ENCODE measurements at places on chromosomes 2 and 18. TPM values are rescaled to one million over a fixed set of nuclear protein-coding genes. Genes with fewer than 3 reads are reported as not detected.

DNA sequence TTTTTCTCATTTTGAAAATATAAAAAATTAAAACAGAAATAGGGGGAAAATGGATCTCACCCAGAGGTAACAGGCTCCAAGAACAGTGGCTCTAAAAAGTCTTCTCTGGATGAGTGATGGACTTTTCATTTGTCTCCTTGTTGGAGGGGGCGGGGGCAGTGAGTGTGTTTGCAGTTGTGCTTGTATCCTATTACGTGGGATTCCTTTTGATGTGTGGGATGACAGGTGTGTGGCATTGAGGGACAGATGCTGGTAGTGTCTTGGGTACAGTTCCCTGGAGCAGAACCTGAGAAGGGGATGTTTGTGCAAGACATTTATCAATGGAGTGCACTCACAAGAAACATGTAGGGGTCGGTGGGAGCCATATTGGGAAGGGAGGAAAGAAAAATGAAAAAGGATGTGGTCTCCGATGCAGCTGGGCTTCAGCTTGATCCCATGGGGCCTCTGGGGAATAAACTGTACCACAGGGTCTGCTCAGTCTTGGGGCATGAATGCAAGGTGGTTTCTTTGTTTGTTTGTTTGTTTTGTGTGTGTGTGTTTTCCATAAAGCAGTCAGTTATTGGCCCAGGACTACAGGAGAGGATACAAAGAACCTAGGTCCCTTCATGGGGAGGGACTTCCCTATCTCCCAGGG, 120.0 kb upstream of the SLC35G4 start:
- no peak overlapping the region for H3K27ac ChIP-seq
- DNase-seq, result no peak
- H3K4me1 ChIP-seq, result no peaks in the 10 kb centered on the region
- H3K27me3 ChIP-seq, result no peaks in the 10 kb centered on the region
- no peak overlapping the region for H3K4me3 ChIP-seq

The CCDC85A gene
- total RNA-seq, result not detected

GRCh38 chr2:239061824-239062570, 214.1 kb downstream of the TWIST2 start:
- H3K4me3 ChIP-seq, result no peak overlapping the region
- H3K27ac ChIP-seq, result no peak overlapping the region
- no peaks in the 10 kb centered on the region for H3K4me1 ChIP-seq
- H3K27me3 ChIP-seq, result no peaks in the 10 kb centered on the region

DNA sequence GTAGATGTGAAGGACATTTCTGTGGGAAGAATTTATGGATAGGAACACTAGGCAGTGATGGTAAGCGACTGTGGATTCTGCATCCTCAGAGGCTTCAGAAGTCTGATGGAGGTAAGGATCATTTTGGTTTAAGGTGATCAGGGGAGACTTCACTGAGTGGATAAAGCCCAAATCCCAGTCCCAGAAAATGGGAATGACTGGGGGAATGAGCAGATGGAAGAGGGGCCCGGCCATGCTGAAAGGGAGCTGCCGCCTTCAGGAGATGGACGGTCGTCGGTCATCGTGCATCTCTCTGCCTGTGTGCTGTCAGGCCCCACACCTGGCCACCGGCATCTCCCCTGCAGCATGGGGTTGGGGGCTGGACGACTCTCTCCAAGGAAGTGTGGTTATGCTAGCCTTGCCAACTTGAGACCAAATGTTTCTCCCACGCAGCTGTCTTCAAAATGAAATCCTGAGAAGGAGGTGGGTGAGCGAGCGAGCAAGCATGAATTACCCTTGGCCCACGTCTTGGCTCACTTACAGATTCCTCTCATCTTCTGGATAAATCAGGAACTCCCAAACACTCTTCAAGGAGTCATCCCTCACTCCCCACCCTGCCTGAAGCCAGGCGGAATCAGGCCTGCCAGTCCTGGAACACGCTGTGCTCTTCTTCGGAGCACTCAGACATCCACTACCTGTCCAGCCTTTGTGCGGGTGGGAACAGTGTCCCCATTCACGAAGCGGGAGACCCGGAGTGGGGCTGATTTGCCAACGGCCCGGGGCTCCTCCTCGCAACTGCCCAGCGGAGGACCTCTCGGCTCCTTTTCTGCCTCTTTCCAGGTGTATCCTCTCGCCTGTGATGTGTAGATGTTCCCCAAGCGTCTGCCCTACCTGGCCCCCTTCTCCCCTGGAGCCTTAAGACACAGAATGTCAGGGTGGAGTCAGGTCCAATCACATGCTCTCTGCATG, 85.6 kb downstream of the PRKCE start:
- H3K4me1 ChIP-seq, result peaks cover 2% of the 10 kb centered on the region
- no peaks in the 10 kb centered on the region for H3K36me3 ChIP-seq
- H3K4me3 ChIP-seq, result no peak overlapping the region
- DNase-seq, result no peak
- H3K27me3 ChIP-seq, result no peaks in the 10 kb centered on the region

DNA sequence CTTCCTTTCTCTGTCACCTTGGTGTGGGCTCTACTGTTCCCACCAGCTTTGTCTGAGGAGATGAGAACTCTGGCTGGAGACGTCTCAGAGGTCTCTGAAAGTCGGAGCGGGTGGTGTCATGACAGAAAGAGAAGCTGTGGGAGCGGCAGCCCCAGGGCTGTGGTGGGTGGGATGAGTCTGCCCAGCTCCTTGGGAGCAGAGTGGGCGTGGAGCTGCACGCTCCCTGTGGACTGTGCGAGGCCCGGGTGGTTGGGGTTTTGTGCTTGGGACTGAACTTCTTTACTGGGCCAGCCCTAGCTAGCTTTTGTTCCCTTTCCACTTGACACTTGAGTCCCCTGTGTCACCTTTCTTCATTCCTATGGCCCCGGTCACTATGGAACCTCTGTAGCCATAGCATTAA, 10.4 kb downstream of the TOGARAM2 start:
- peaks cover 2% of the 10 kb centered on the region for H3K4me1 ChIP-seq
- no peaks in the 10 kb centered on the region for H3K36me3 ChIP-seq
- no peak overlapping the region for H3K27ac ChIP-seq
- DNase-seq, result no peak

DNA sequence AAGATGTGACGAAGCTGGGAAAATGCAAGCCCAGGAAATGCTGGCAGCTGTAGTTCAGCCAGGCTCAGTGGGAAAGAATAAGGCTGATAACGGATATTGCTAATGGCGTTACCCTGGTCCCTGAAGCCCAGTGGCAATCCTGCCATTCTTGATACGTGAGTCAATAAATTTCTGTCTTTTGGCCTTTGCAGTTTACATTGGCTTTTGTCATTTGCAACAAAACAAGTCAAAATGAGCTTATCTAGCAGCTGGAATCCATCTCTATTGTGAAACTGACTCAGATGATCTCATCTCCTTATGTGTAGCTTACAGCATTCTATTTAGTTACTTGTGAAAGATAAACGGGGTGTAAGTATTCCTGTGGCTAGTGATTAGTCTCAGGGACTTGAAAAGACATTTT, 43.8 kb downstream of the ARL6IP6 start:
- H3K4me3 ChIP-seq, result no peak overlapping the region
- H3K27ac ChIP-seq, result no peak overlapping the region
- DNase-seq, result no peak
- peaks cover 32% of the 10 kb centered on the region for H3K36me3 ChIP-seq
- H3K27me3 ChIP-seq, result no peaks in the 10 kb centered on the region

DNA sequence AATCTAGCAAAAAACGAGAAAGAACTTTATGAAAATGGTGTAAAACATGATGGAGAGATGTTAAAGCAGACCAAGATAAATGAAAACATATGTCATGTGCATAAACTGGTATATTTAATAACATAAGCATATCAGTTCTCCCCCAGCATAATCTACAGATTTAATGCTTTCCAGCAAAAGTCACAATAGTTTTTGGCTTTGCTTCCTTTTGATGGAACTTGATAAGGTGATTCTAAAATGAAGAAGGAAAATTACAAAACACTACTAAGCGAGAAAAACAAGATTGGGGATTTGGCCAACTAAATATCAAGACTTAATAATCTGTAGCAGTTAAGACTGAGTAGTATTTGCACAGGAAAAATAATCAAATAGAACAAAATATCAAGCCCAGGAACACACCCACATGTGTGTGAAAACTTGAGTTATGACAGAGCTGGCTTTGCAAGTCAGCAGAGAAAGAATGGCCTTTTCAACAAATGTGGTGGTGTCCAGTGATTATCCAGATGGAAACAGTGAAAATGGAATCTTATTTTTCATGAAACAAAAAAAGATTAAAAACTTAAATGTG, 83.7 kb upstream of the L3MBTL4 start:
- H3K27me3 ChIP-seq, result no peaks in the 10 kb centered on the region
- no peak overlapping the region for H3K27ac ChIP-seq
- no peaks in the 10 kb centered on the region for H3K4me1 ChIP-seq
- no peak overlapping the region for H3K4me3 ChIP-seq
- no peaks in the 10 kb centered on the region for H3K36me3 ChIP-seq

- H3K36me3 ChIP-seq, result peaks cover 18% of the 10 kb centered on the region
- H3K4me1 ChIP-seq, result peaks cover 18% of the 10 kb centered on the region
- peaks cover 7% of the 10 kb centered on the region for H3K27me3 ChIP-seq
- no peak for DNase-seq
Observed at GRCh38 chr2:86274265-86274917, 63.0 kb downstream of the REEP1 start.

GRCh38 chr2:239144713-239144999, 256.2 kb downstream of the HDAC4 start:
- H3K27ac ChIP-seq, result no peak overlapping the region
- no peak overlapping the region for H3K4me3 ChIP-seq
- peaks cover 60% of the 10 kb centered on the region for H3K36me3 ChIP-seq
- no peaks in the 10 kb centered on the region for H3K27me3 ChIP-seq
- H3K4me1 ChIP-seq, result peaks cover 8% of the 10 kb centered on the region

The CNDP1 gene
- 0.09 TPM for total RNA-seq

DNA sequence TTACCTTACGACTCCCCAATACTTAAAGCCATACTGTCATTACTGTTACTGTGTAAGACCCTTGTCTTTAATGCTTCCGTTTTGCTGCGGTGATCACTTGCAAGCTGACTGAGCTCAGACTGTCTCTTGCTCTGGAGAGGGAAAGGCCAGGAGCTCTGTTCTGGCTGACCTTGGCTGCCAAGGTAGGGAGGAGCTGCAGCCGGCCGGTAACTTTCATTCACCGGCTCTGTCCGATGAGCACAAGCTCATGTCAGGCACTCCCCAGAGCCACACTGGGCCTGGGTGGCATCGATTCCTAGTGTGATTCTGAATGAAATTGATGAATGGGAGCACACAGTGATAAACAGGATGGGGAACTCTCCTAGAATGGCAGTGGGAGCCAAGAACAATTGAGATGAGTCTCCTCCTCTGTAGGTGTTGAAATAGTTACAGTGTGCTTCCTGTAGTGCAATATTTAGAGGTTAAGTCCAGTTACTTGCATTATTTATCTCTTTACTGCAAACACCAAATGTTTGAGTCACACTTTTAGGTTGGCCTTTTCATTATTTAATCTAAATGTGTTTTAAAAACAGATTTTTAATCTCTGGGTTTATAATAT, 100.9 kb downstream of the ATP9B start:
- no peak overlapping the region for H3K4me3 ChIP-seq
- DNase-seq, result no peak
- H3K27me3 ChIP-seq, result no peaks in the 10 kb centered on the region
- no peak overlapping the region for H3K27ac ChIP-seq
- no peaks in the 10 kb centered on the region for H3K4me1 ChIP-seq
- peaks cover 7% of the 10 kb centered on the region for H3K36me3 ChIP-seq

The RAB17 gene
- not detected for total RNA-seq

GRCh38 chr2:62195421-62196277, at the start of gene B3GNT2:
Gene B3GNT2, plus strand, starts transcription at chr2:62196115. Its CDS starts 26,106 bp downstream, at chr2:62222221.
- H3K4me3 ChIP-seq, result peak within 1 kb of the TSS; percentile 90
- H3K4me1 ChIP-seq, result peaks cover 32% of the 10 kb centered on the region
- H3K27me3 ChIP-seq, result peaks cover 11% of the 10 kb centered on the region
- H3K36me3 ChIP-seq, result peaks cover 11% of the 10 kb centered on the region
- peak within 1 kb of the TSS; percentile 91 for H3K27ac ChIP-seq
- peak; percentile 74 for DNase-seq

The ITGA4 gene
- 96.5 TPM for total RNA-seq

GRCh38 chr2:178891265-178891958, 84.2 kb upstream of the TTN start:
- no peaks in the 10 kb centered on the region for H3K27me3 ChIP-seq
- no peaks in the 10 kb centered on the region for H3K36me3 ChIP-seq
- peaks cover 9% of the 10 kb centered on the region for H3K4me1 ChIP-seq

DNA sequence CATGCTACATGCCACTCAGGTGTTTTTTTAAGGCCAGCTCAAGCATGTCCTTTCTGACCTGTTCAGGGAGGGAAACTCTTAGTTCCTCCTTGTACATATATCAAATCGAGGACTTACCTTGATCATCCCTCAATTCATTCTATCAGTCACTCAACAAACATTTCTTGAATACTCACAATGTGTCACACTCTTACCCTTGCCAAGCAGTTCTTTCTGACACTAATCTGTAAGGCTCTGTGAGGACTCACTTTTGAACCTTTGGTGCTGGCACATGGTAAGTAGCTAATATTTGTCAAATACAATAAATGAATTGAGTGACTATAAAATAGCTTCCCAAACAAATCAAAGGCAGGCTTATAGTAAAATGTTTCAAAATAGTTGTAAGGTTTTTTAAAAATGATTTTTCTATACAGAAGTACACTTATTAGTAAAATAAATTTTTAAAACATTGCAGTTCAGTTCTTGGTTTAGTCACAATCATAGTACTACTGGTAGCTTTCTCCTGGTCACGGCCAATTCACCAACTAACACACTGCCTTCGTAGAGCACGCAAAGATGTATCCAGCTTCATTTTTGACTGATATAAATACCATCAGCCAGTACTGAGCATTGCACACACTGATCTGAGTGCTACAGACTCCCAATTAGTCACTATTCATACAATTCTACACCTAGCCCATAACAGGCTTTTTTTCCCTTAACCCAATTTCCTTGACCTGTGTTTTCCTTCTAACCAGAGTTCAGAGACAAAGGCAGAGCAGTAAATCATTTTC, 50.9 kb downstream of the ZEB2 start:
- H3K27me3 ChIP-seq, result peaks cover 2% of the 10 kb centered on the region
- no peak overlapping the region for H3K4me3 ChIP-seq
- H3K36me3 ChIP-seq, result peaks cover 24% of the 10 kb centered on the region
- DNase-seq, result no peak
- H3K27ac ChIP-seq, result no peak overlapping the region

GRCh38 chr2:241675885-241676284, 10.7 kb downstream of the DTYMK start:
- no peaks in the 10 kb centered on the region for H3K27me3 ChIP-seq
- H3K36me3 ChIP-seq, result peaks cover 46% of the 10 kb centered on the region
- H3K4me3 ChIP-seq, result no peak overlapping the region
- peaks cover 6% of the 10 kb centered on the region for H3K4me1 ChIP-seq
- no peak for DNase-seq

The HOXD3 gene
- not detected for total RNA-seq

The ADGRF3 gene
- 3.1 TPM for total RNA-seq

GRCh38 chr2:72090781-72091482, 56.7 kb downstream of the CYP26B1 start:
- H3K4me3 ChIP-seq, result no peak overlapping the region
- no peaks in the 10 kb centered on the region for H3K4me1 ChIP-seq
- H3K36me3 ChIP-seq, result no peaks in the 10 kb centered on the region
- H3K27me3 ChIP-seq, result no peaks in the 10 kb centered on the region
- no peak overlapping the region for H3K27ac ChIP-seq

Measured in activated T-helper 2 cell treated with anti-CD3 and anti-CD28 coated beads, Interferon-gamma antibody, Interleukin-2, Interleukin-4, amounts not matched to agents 10 μg/mL and 5 μg/mL and 100 μg/mL, durations not matched to agents 14 hours and 24 hours and 36 hours (primary cell).